Activated T-helper 2 cell treated with anti-CD3 and anti-CD28 coated beads, Interferon-gamma antibody, Interleukin-2, Interleukin-4, amounts not matched to agents 10 μg/mL and 5 μg/mL and 100 μg/mL, durations not matched to agents 14 hours and 24 hours and 36 hours (primary cell): ENCODE measurements at places on chromosomes 1 and 21. TPM values are rescaled to one million over a fixed set of nuclear protein-coding genes. Genes with fewer than 3 reads are reported as not detected.

- DNase-seq: no peak
Observed at GRCh38 chr1:65092691-65093090, 55.3 kb upstream of the AK4 start.

DNA sequence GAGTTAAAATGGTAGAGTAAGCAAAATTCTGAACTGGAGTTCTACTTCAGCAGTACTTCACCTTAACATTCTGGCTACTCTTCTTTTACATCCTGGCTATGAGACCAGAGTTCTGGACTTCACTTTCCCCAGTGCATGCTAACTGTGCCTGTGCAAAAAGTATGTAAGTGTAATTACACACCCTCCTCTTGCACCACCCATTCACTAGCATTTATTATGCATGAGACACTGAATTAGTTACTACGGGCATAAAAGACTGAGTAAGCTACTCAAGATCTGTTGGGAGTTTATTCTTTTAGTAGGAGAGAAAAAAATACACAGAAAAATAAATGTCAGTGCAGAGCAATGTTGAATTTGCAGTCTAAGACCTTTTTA lies 87.2 kb downstream of the GIPC2 start:
- DNase-seq: no peak

DNA sequence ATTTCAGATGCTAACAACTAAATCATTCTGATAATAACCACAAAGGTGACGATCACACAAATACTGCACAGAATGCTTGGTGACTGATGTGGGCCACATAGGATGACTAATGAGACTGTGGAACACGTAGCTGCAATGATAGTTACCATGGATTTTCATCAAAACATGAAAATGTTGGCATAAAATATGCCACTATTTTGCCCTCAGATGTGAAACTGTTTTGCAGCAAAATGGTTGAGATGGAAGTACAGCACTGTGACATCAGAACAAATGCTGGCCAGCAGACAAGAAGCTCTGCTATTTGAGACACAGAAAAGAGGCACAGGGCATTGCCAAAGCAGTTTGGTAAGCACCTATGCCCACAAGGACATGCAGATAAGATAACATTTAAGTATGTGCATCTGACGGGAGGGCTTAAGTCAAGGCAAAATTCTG lies 83.8 kb downstream of the NIBAN1 start:
- peak; percentile 18 for DNase-seq

GRCh38 chr1:155389826-155390225 lies 69.1 kb downstream of the RUSC1 start:
- DNase-seq: no peak

The PLCH2 gene
- 2.6 and 2.8 TPM in 2 replicates for total RNA-seq

GRCh38 chr21:40282912-40283886 lies 416.0 kb downstream of the PCP4 start:
- DNase-seq: no peak

- peak; percentile 70 for DNase-seq
Observed at GRCh38 chr1:21963477-21964217, 13.2 kb upstream of the CELA3B start.

DNA sequence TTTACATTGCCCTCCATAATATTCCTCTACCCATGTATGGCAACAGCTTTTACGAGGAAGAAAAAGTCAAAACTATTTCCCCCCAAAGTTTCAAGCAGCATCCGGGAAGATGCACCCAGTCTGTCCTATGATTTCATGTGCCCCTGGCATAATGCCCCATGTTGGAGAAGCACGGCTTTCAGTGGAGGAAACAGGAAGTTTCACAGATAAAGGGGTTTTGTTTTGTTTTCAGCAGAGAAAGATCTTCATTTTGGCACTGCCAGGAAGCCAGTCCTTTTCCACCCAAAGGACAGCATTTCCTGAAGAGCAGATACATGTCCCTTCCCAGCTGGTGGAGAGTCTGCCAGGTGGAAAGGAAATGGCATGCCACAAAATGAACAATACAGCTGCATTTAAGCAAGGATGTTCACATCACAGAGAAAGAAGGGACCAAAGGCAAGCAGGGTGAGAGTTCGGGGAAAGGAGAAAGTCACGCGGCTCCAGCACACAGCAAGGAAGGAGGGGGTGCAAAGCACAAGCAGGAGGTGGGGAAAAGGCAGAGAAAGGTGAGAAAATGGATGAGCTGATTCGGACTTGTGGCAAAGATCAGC lies 95.3 kb upstream of the HIVEP3 start:
- DNase-seq: no peak

DNA sequence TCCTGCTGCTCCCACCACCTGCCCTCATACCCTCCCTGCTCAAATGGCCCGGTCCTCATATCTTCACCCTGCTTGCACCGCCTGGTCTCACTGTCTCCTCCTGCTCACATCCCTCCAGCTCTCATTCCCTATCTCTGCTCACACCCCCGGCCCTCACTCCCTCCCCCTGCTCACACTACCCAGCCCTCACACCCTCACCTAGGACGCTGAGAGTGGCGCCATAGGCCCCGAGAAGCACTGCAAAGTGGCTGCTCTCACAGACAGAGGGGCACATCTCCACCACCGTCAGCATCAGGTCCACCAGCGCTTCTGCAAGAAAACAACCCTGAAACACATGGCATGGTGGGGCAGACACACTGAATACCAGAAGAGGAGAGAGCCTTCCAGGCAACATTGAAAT lies 38.6 kb downstream of the MRAP start:
- no peak for DNase-seq

DNA sequence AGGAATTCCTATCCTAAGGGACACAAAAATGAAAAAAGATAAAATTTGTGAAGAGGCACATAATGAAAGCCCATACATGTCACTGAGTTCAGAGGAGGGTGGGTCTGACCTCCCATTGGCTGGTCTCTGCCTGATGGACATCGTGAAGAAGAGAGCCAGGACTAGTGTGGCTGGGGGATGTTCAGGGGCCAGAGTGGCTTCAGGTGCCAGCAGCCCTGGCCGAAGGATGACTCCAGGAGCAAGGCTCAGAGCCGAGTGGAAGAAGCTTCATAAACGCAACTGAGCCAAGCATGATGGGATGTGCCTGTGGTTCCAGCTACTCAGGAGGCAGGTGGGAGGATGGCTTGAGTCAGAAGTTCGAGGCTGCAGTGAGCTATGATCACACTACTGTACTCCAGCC lies 56.9 kb upstream of the ATP5PO start:
- DNase-seq: no peak

GRCh38 chr1:79133774-79134364 lies 127.3 kb upstream of the ADGRL4 start:
- no peak for DNase-seq

DNA sequence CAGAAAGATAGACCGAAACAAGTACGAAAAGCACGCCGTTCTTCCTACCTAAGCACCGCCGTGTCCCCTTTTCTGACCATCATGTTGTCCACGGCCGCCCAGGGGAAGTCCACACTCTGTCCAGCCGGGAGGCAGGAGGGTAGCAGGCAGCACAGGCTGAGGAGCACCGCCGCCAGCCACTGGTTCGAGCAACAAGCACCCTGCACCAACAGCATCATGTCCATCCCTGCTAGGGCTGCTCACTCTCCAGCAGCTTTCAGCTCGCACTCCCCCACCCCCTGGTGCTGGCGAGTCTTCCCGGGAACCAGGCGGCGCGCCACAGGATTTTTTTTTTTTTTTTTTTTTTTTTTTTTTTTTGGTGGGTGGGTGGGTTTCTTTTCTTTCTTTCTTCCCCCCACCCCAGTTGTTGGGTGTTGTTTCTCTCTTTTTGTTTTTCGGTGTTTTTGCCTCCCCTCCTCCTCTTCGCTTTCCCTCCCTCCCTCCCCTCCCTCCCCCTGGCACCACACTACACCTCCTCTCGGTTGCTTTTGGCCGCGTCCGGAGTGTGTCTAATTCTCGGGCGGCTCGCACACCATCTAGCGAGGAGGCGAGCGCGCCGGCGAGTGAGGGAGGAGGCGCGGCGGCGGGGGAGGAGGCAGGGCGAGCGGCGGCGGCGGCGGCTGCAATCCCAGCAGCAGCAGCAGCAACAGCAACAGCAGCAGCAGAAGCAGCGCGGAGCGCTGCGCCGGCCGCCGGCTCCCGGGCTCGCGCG lies at the start of gene NEGR1:
NEGR1 (minus strand) TSS at position 269 of the 751 bp plus-strand sequence.
- DNase-seq: peak; percentile 63

The CFAP74 gene
- not detected in 2 replicates for total RNA-seq

The FOXD3 gene
- total RNA-seq: not detected in 2 replicates

DNA sequence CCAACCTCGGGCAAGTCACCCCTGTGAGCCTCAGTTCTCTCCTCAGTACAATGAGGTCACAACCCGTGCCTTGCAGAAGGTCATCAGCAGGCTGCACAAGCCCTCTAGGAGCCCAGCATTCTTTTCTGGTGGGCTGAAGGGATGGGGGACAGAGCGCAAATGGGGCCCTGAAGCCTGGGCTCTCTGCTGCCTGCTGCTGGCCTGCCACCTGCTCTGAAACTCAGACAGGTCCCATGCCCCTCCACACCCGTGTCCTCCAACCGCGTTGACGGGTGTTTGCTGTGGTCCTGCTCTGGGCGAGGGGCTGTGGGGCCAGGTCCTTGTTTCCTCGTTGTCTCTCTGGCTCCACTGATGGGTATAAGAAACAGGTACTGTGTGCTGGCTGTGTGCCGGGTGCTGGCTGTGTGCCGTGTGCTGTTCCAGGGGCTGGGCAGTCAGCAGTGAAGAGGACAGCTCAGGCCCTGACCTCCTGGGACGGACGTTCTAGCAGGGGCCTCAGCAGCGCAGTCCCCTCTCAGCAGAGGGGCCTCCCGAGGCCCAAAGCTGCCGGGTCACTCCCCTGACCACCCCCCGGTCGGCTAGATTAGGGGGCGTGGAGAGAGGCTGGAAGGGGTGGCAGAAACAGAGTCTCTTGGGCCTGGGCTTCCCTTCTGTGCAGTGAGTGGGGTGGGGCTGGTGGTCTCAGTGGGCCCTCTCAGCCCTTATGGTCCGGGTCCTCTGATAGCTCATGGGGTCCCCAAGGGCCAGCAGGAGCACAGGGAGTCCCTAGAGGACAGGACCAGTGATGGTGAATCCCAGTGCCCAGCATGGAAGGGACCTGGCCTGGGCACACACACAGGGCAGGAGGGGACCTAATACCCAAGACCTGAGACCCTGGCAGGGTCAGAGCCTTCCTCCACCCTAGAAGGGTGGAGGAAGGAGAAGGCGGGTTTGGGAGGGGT lies 42.1 kb downstream of the DMRTB1 start:
- no peak for DNase-seq

DNA sequence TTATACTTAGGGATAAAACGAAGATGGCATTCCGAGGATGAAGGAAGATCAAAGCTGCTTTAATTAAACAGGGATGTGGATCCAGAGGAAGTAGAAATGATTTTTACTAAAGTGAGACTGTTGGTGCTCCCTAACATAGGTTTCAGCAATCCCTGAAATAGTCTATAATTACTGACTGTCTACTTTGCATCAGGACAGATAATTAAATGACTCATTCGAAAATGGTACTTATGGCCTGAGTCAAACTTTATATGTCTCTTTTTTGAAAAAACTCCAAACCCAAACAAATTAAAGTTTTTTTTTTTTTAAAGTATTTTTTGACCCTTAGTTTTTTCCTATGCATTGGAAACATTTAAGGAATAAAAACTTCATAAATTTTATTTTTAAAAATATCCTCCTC lies 90.3 kb downstream of the LYST start:
- no peak for DNase-seq

DNA sequence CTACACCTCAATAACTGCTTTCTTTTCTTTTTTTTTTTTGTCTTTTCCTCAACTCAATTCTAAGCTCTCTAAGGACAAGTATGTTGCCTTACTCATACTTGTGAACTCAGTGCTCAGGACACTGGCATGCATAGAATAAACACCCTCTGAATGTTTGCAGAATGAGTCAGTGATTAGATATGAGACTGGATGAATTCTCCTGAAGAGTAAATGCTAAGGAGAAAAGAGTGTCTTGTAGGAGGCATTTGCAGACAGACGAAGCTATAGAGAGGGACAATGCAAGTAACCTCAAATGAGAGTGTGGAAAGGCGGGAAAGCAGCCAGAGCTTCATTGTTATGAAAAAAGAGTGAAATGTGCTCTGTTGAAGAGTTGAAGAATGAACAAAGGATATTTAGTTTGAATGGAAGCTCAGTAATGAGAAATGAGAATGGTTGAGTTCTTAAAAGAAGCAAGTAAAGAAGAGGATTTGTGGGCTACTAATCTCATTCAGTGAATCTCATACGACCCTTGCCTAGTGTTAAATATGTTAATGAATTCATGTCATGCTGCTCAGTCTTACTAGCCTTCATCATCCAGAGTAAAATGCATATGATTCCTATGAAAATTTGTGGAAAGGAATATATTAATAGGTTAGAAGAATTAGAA lies 166.1 kb upstream of the DPYD start:
- no peak for DNase-seq

The HTR1D gene
- total RNA-seq: not detected in 2 replicates

The AK4 gene
- 108 and 109 TPM in 2 replicates for total RNA-seq

DNA sequence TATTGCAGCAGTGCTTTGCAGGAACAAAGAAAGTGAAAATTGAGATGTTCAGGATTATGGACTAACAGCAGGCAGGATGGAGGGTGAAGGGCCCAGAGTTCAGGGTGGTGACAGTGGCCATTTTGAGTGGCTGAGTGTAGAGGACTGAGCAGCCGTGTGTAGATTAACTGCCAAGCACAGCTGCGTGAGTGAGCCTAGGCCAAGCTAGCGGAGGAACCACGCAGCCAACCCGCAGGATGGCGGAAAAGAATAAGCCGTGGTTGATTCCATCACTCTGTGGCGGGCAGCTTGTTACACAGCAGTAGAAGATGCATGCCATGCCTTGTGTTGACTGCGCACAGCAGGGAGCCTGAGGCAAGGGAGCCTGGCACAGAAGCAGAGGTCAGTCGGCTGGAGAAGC lies 102.5 kb upstream of the KIF26B start:
- DNase-seq: no peak

DNA sequence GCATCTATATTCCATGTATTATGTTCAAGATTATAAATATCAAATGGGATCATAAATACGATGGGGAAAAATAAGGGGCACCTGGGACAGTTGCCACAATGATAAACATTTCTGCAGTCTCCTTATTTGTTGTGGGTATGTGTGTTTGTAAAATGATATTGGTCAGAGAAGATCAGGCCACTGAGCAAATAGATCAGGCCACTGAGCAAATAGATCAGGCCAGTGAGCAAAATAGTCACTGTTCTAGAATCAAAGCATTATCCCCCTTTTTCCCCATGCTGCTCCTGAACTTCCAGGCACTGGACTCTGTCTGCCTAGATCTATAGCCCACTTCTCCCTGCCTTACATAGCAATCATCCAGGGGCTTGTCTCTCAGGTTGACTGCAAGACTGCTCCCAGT lies 599.8 kb upstream of the USP24 start:
- no peak for DNase-seq

DNA sequence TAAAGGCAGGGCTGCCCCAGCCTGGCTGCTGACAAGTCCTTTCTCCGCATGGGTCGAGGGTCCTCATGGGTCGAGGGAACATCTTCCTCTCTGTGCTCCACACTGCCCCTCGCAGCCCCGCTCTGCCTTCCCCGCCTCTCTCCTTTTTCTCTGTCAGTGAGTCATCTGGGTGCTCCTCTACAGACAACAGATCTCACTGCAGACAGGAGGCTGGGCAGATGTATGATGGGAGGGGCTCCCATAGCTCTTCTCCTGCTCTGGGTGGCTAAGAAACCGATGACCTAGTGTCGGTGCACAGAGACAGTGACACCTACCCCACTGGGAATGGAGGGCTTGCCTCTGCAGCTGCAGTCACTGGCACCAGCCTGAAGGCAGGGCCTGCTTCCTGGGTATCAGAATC lies 5.5 kb downstream of the KCNA10 start:
- DNase-seq: no peak
